Left ventricle myocardium inferior (tissue), 1 donor: ENCODE measurements at places on chromosomes 13 and 19.

- peak; percentile 71 for DNase-seq
These were observed 2.0 kb downstream of the PTH2 start for GRCh38 chr19:49421039-49421877.

DNA sequence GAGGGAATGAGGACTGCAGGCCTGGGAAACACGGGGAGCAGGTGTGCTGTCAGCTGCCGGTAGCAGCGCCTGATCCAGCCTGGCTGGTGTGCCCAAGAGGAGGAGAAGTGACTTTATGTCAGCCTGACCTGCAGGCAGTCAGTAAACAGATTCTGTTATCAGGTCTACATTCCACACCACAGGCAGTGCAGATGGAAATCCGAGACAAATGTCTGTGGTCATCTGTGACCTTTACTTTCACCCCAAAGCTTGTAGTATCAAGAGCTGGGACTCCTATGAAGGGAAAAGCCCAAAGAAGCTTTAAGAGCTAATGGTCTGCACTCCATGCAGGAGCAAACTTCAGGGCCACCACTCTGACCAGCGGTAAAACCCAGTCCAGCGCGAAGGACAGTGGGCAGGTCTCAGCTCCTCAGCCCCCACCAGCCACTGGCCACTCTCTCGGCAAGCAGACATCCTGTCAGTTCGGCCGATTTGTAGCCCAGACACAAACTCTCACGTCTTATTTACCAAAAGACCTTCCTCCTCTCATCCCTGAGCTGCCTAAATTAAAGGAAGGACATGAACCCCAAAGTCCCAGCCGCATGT, 7.7 kb downstream of the EPS15L1 start:
- DNase-seq = no peak

- no peak for DNase-seq
These were observed 5.6 kb downstream of the SNRPA start for GRCh38 chr19:40756502-40757110.

GRCh38 chr19:45464852-45465441, 2.8 kb upstream of the FOSB start:
- DNase-seq = no peak

DNA sequence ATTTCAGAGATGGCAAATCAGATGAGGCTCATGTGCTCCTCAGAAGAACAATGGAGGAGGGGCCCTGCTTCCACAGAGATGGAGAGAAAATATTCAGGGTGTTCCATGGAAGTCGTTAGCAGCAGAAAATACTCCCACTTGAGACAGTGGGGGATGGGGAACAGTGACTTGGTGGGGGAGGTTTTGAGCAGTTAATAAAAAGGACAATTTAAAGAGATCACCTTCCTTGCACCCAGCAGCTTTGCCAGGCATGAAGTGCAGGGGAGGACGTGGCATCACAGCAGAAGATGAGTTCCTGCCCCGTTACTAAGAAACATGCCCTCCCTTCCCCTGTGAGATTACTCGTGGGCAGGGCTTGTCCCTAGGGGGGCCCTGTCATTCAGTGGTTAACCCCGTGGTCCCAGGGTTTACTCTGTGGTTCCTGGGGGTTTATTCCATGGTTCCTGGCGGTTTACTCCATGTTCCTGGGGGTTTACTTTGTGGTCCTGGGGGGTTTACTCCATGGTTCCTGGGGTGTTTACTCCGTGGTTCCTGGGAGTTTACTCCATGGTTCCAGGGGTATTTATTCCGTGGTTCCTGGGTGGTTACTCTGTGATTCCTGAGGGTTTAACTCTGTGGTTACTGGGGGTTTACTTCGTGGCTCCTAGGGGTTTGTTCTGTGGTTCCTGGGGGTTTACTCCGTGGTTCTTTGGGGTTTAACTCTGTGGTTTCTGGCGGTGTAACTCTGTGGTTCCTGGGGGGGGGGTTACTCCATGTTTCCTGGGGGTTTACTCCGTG, 49.2 kb downstream of the TMEM255B start:
- DNase-seq = no peak

DNA sequence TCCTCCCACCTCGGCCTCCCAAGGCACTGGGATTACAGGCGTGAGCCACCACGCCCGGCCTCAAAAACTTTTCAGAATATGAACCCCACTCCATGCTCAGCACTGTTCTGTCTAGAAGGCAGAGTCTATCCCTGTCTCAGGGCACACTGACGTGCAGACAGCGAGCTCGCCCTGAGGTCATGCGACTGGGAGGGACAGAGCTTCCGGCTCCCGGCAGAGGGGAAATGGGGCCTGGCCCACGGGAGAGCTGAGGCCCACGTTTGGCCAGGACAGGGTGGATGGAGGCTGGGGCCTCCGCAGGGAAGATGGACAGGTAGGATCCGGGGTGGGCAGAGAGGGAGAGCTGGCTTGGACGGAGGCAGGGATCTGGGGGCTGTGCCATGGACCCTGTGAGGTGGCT, 2.8 kb upstream of the AZU1 start:
- no peak for DNase-seq

DNA sequence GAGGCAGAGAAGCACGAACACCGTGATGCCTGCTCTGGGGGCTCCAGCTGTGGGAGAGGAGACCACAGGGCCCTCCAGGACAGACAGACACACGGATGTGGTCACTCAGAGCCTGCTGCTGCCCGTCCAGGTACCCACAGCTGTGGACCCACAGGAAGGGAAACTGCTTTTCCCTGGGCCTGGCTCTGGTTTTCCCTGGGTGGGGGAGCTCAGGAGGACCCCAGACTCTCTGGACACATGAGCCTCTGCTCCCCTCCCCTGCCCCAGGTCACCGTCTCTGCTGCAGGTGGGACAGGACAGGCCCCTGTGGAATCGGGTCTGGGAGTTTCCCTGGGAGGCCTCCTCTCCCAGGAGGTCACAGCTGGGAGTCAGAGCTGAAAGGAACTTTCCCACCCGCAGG, 7.3 kb downstream of the LILRA4 start:
- no peak for DNase-seq

- DNase-seq = no peak
These were observed 496.7 kb downstream of the COG6 start for GRCh38 chr13:40152145-40152544.

- DNase-seq = no peak
These were observed 1.3 kb downstream of the ETV2 start for GRCh38 chr19:35642798-35643254.

- DNase-seq = peak; percentile 78
These were observed 1.7 kb downstream of the UBXN6 start for GRCh38 chr19:4455719-4456475.

DNA sequence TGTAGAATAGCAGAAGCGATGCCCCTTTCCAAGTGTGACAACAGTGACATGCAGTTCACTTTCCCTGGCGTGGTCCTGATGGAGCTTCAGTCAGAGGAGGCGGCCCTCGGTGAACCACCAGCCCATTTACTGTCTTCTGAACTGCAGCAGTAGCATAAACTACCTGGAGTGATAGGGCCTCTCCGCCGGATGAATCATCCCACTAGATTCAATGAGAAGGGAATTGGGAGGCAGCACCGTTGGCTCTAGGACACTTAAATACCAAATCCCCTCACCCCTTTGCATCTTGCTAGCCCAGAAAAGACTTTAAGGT, 112.8 kb upstream of the GPR12 start:
- no peak for DNase-seq

DNA sequence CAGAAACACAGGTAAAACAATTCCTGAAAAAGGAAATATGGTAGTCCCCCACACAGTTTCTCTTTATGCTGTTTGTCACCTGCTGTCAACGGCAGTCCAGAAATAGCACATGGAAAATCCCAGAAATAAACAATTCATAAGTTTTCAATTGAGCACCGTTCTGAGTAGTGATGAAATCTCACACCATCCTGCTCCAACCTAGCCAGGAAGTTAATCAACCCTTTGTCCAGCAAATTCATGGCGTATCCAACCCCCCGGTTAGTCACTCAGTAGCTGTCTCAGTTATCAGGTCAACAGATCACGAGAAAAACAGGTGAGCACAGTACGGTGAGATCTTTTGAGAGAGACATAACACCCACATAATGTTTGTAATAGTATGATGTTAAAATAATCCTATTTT, 74.2 kb downstream of the TUBGCP3 start:
- DNase-seq = no peak

DNA sequence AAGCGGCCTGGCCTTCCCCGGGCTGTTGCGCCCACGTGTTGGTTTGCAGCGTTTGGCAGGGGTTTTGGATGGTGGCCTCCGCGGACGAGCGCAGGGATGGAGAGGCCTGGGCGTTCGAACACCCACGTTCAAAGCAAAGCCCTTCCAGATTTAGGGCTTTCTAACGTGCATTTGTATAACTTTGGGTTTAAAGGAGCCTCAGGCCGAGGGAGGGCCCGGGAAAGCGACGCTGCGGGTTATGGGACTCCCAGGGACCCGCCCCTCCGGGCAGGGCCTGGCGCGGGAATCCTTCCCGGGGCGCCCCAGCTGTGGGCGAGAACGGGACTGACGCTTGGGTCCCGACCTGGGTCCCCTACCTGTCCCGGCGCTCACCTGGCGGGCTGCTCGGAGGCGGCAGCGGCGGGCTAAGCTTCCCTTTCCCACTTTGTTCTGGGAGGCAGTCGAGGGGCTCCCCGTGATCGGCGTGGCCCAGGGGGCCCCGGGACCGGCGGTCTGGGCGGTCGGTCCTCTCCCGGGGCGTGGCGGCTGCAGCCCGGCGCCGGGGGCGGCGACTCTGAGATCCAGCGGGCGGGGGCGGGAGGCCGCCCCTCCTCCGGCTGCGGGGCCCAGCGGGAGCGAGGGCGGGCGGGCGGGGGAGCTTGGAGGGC, at the start of gene FBXO17:
Gene FBXO17, minus strand, starts transcription at position 529 of the 647 bp plus-strand sequence. CDS start 25,423 bp downstream, outside the sequence.
- peak; percentile 52 for DNase-seq

- DNase-seq = peak; percentile 29
These were observed 10.2 kb downstream of the PPP1R37 start for GRCh38 chr19:45103156-45103507.

GRCh38 chr19:19502808-19503602, 12.3 kb downstream of the TSSK6 start:
- no peak for DNase-seq

DNA sequence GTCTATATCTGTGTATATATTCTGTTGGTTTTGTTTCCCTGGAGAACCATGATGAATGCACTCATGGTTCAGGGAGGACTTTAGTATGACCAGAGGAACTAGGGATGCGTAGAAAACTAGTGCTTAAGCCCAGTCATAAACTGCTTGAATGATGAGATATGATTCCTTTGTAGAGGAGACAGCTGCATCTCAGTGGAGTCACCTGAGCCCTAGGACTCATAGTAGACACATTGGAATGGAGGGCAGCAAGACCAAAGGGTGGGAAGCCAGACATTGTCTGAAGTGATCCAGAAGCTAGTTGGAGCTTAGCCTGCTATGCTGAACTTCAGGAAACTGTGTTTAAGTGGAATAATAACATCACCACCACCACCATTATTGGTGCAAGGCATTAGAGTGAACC, 89.5 kb upstream of the SPATA13 start:
- no peak for DNase-seq

GRCh38 chr19:15438124-15438496, 11.6 kb downstream of the WIZ start:
- DNase-seq = no peak

DNA sequence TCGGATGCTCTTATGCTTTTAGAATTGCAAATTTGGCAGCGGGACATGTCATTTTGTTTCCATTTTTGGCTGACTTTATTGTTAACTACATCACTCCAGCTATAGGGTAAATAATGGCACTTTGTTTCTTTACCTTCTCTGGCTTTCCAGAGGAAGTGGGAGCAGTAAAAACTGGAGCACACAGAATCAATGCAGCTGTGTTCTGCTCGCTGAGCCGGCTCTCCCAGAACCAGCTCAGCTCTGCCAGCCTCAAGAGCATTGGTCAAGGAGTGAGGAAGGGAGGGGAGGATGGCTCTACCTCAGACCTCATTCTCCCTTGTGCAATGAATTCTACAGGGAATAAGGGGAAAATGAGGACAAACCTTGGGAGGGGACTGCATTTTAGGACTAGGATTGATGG, 50.5 kb upstream of the SPATA13 start:
- no peak for DNase-seq

DNA sequence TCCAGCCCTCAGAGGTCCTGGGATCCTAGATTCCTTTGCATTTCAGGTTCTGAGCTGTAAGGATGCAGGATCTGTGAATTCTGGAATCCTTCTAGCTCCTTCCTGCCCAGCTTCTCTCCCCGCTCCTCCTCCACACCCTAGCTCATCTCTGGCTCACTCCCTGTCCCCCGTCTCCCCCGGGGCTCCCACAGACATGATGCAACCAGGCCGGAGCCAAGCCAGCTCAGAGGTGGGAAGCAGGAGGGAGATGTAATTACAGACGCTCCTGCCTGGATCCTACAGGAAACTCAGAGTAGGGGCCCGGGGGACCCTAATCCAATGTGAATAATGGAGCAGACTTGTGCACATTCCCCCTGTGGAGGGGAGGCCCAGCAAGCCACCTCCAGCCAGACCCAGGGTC, 4.5 kb downstream of the GNG8 start:
- peak; percentile 67 for DNase-seq

DNA sequence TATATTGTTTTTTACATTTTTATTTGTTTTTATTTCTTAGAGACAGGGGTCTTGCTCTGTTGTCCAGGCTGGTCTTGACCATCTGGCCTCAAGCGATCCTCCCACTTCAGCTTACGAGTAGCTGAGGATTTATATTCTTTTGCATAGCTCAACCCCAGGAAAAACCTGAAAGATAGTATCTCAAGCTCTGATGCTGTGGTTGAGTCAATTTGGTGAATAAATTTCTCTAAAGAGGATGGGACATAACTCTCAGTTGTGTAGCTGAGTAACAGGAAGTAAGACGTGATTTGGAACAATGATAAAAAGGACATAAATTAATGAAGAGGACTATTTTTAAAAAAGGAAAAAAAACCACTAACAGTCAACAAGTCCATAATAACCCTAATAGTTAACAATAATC, 79.8 kb upstream of the TNFSF11 start:
- no peak for DNase-seq

- DNase-seq = no peak
These were observed 39.3 kb downstream of the TGDS start for GRCh38 chr13:94556621-94557020.

- no peak for DNase-seq
These were observed 24.6 kb downstream of the CYP4F22 start for GRCh38 chr19:15532779-15533521.

DNA sequence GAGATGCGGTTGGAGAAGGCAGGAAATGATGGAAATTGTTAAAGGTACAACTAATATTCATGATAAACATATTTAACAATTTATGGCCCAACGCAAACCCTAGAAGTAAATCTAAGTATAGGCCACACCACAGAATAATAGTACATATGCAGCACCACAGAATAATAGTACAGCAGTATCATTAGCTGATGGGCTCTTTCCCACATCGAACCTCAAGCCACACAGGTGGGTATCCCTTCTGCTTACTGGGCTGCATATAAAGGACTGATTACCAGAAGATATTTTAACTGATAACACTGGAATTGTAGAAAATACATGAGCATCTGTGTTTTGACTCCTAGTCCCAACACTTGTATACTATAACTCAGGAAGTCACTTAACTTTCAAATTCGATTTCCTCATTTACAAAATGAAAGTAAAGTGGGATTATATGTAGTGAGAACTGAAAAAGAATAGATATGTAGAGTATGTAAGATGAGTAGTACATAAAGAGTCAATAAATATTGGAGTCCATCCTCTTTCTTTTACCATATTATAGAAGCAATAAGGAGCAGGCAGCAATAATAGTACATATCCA, 91.5 kb downstream of the TSC22D1 start:
- DNase-seq = no peak

GRCh38 chr19:16002406-16003384, 53.9 kb downstream of the OR10H4 start:
- DNase-seq = no peak

GRCh38 chr13:37107456-37107855, 2.0 kb upstream of the CSNK1A1L start:
- no peak for DNase-seq

GRCh38 chr19:33410915-33411401, 37.4 kb downstream of the CEBPG start:
- no peak for DNase-seq

GRCh38 chr13:89267734-89268133, 1596.6 kb downstream of the SLITRK5 start:
- DNase-seq = no peak
